Sigmoid colon (tissue), 7 donors: ENCODE measurements at places on chromosomes 2 and 18. TPM values are rescaled to one million over a fixed set of nuclear protein-coding genes. Genes with fewer than 3 reads are reported as not detected.
A peak's percentile ranks its signal among the peaks of the same experiment; 100 is the strongest.

GRCh38 chr2:220276741-220277444, 649.5 kb downstream of the SLC4A3 start:
- no peaks in the 10 kb centered on the region for H3K27me3 ChIP-seq
- DNase-seq, result no peak
- H3K27ac ChIP-seq, result no peak overlapping the region
- H3K4me3 ChIP-seq, result no peak overlapping the region
- H3K36me3 ChIP-seq, result no peaks in the 10 kb centered on the region
- peaks cover 8% of the 10 kb centered on the region for H3K4me1 ChIP-seq

- no peak overlapping the region for H3K27ac ChIP-seq
- no peak overlapping the region for H3K4me3 ChIP-seq
- H3K4me1 ChIP-seq, result no peaks in the 10 kb centered on the region
- no peak for DNase-seq
These were observed 178.7 kb downstream of the NCKAP5 start for GRCh38 chr2:133389569-133389968.

GRCh38 chr18:74828200-74828599, 230.5 kb downstream of the ZNF407 start:
- H3K27me3 ChIP-seq, result no peaks in the 10 kb centered on the region
- H3K4me3 ChIP-seq, result no peak overlapping the region
- no peaks in the 10 kb centered on the region for H3K4me1 ChIP-seq

- peak; percentile 96 for DNase-seq
- H3K36me3 ChIP-seq, result no peaks in the 10 kb centered on the region
- H3K27me3 ChIP-seq, result no peaks in the 10 kb centered on the region
- H3K4me1 ChIP-seq, result peaks cover 39% of the 10 kb centered on the region
These were observed 57.7 kb upstream of the SEMA4C start for GRCh38 chr2:96927405-96928171.

DNA sequence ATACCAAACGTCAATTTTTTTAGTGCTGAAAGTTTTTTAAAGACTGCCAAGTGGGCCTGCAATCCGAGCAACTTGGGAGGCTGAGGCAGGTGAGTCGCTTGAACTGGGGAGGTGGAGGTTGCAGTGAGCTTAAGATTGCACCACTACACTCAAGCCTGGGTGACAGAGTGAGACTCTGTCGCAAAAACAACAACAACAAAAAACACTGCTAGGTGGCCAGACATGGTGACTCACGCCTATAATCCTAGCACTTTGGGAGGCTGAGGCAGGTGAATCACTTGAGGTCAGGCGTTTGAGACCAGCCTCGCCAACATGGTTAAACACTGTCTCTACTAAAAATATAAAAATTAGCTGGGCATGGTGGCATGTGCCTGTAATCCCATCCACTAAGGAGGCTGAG, 202.8 kb upstream of the COPS8 start:
- no peaks in the 10 kb centered on the region for H3K27me3 ChIP-seq
- no peak overlapping the region for H3K4me3 ChIP-seq
- DNase-seq, result no peak
- peaks cover 11% of the 10 kb centered on the region for H3K4me1 ChIP-seq
- no peak overlapping the region for H3K27ac ChIP-seq

- DNase-seq, result no peak
- no peaks in the 10 kb centered on the region for H3K36me3 ChIP-seq
- no peak overlapping the region for H3K4me3 ChIP-seq
- H3K27ac ChIP-seq, result no peak overlapping the region
- H3K4me1 ChIP-seq, result no peaks in the 10 kb centered on the region
These were observed 1432.6 kb upstream of the TMEFF2 start for GRCh38 chr2:193627187-193627926.

DNA sequence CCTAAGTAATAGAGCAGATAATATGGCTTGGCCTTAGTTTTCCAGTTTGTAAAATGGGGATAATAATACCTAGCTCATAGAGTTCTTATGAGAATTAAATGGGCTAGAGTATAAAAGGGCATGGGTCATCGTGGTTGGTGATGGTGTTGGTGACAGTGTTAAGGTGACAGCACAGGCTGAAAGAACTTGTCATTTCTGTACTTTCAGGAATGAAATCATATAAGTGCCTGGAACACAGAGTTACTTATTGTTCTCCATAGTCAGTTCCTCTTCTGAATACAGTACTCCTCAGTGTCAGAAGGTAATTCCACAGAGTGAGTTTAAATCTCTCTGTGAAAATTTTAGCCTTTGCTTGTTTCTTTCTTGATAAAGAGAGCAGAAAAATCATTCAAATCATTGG, 42.4 kb downstream of the KIF5C start:
- no peak overlapping the region for H3K27ac ChIP-seq
- no peak for DNase-seq
- no peaks in the 10 kb centered on the region for H3K4me1 ChIP-seq

DNA sequence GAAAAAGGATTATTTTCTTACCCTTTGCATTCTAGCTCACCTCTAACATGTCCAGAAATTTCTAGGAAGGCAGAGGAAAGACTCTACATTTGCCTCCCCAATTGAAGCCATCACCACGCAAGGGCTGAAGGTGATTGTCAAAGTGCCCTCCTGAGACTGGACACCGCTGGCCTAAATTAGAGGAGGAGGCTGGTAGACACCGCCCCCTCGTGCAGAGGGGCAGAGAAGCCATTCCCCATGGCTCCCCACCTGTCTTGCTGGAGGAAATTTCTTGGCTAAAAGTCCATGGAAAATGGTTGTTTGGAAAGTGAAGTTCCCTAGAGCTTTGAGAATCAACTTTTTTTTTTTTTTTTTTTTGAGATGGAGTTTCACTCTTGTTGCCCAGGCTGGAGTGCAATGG, 31.3 kb upstream of the CREB1 start:
- no peak overlapping the region for H3K4me3 ChIP-seq
- DNase-seq, result no peak
- no peaks in the 10 kb centered on the region for H3K36me3 ChIP-seq
- no peak overlapping the region for H3K27ac ChIP-seq
- H3K4me1 ChIP-seq, result no peaks in the 10 kb centered on the region

DNA sequence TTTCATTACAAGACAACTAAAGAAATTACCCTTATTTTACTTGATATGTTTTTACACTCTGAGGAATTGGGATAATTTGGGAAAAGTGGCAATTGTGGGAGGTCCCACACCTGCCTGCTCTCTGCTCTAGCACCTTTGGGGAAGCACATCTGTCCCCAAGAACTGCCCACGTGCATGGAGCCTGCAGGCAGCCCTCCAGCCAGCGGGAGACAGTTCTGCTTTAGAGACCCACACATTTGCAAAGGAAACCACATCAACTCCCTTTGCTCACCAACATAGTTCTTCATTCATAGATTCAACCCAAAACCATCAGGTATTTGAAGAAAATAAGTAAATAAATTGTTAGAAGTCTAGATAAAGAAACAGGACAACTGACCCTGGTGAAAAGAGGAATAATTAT, 239.9 kb upstream of the ID2 start:
- H3K4me1 ChIP-seq, result peaks cover 9% of the 10 kb centered on the region
- no peak overlapping the region for H3K27ac ChIP-seq
- peak; percentile 19 for DNase-seq

DNA sequence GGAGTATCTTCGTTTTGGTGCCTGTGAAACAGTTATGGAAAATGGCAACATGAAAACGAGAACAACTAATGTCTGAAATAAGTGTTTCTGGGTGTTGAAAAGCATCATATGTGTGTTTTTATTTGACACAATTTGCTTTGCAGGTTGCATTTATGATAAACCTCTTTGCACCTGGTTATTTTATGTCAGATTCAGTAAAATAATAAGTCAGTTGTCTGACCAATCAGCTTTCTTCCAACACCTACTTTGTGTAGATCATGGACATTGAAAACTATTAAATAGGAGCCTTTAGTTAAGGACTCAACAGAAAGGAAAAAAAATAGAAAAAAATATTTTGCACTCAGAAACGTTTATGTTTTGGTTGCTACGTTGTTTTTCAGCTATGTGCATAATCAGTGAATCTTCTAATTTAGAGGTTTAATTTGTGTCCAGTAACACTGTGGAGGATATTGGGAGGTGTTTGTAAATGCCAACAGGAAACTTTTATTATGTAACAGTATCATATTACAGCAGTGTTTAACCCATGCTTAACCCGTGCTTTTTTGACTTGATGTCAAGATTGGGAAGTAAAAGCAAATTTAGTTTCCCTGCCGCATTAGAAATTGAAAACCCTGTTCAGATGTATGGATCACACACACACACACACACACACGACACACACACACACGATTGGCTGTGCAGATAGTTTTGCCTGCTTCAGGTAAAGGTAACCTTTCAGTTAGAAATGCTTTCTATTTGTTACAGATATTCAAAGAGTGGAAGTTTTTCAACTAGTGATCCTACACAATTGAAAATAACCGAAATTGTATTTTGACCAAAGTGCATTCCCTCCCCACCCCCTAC, 2.6 kb downstream of the PKP4 start:
- no peaks in the 10 kb centered on the region for H3K4me1 ChIP-seq
- H3K27ac ChIP-seq, result no peak overlapping the region
- no peak overlapping the region for H3K4me3 ChIP-seq
- DNase-seq, result no peak
- no peaks in the 10 kb centered on the region for H3K27me3 ChIP-seq

DNA sequence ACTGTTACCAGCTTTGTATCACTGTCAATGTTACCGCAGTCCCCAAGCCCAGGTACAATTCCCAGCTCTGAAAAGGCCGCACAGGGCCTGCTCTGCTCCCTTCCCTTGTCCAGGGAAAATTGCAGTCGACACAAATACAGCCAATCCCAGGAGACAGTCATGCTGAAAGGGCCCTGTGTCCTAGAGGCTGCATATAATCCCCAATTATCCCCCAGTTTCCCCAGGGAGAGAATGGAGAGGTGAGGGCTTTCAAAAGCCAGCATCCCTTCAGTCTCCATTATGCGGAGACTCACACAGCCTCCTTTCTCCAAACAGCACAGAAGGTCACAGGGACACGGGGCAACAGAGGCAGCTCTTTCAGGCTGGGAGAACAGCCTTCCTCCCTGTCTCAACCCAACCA, 17.1 kb upstream of the CTIF start:
- no peaks in the 10 kb centered on the region for H3K27me3 ChIP-seq
- H3K4me1 ChIP-seq, result no peaks in the 10 kb centered on the region
- no peak overlapping the region for H3K27ac ChIP-seq
- no peaks in the 10 kb centered on the region for H3K36me3 ChIP-seq
- DNase-seq, result no peak
- H3K4me3 ChIP-seq, result no peak overlapping the region

DNA sequence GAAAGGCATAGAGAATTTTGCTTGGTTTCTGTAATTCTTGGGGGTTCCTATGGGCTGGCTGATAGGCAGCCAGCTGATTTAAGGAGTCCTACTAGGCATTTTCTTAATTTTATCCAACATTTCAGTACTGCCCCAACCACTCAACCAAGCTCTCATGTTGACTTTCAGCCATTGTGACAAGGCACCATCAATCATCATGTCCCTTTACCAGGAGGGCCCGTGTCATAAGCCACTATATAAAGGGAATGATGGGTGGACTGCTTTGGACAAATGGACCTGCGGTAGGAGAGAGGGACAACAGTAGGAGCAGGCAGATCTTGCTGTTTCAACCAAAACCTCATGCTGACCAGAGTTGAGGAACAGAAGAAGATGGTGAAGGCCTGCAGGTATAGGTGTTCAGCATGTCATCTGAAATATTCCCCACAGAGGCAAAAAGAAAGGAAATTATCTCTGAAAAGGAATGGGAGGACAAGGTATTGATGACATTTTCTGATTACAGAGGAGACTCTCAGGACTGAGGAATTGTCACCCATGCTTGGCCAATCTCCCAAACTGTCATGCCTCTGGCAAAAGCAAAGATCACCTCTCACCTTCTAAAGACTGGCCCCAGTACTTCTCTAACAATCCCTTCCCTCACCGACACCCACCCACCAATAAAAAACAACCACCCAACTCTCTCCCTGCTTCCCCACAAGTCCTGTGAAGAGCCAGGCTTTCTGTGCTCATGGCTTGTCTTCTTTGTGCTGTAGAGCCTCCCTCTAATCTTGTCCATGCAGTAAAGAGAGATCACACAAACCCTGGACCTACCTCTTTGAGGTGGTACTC, 10.9 kb upstream of the TNP1 start:
- no peak for DNase-seq
- no peak overlapping the region for H3K27ac ChIP-seq
- no peaks in the 10 kb centered on the region for H3K27me3 ChIP-seq
- no peak overlapping the region for H3K4me3 ChIP-seq
- no peaks in the 10 kb centered on the region for H3K4me1 ChIP-seq

DNA sequence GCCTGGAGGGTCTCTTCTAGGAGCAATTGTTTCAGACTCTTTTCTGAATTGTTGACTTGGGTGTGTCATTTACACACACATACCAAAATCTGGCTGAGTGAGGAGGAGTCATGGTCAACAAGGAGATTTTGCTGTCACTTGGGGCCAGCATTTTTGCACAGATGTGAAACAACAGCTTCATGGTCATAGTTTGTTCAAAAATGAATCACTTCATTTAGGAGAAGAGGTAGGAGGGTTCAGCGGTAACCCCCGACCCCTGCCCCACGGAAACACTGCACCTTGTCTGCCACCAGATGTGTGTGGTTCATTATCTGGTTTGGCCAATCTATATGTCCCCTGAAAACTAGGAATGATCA, 42.2 kb downstream of the LBH start:
- H3K4me3 ChIP-seq, result no peak overlapping the region
- no peaks in the 10 kb centered on the region for H3K27me3 ChIP-seq
- no peaks in the 10 kb centered on the region for H3K36me3 ChIP-seq
- H3K4me1 ChIP-seq, result no peaks in the 10 kb centered on the region
- no peak overlapping the region for H3K27ac ChIP-seq

DNA sequence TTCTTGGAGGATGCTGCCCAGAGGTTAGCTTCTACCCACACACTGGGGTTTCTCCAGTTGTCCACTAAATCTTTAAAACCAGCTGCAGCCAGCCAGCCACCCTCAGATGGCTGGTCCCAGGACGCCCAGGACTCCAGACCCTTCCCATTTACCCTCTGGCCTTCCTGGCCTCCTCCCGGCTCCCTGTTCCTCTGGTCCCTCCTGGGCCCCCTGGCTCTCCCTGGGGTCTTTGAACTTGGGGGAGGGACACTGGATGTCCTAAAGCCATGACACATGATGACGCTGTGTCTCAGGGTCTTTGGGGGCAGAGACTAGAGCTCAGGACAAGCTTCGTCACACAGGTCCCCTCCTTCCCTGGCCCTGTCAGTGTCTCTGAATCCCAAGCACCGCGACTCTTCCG, 201.1 kb upstream of the HDAC4 start:
- no peaks in the 10 kb centered on the region for H3K27me3 ChIP-seq
- no peak overlapping the region for H3K27ac ChIP-seq
- H3K36me3 ChIP-seq, result no peaks in the 10 kb centered on the region
- H3K4me3 ChIP-seq, result no peak overlapping the region
- DNase-seq, result no peak

DNA sequence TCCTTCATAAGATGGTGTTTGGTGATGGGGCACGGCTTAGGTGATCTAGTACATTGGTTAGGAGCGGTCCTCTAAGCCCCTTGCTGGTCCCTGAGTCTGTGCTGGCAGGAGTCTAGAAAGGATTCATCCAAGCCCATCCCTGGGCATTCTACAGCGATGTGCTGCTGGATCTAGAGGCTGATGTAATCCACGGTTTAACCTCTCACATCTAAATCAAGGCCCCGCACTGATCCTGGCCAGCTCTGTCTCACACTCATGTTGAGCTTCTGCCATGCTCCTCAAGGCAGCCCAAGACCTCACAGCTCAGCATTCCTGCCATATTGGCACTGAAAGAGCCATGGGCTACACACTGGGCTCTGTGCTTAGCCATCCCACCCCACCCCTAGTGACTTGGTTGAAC, 664.8 kb downstream of the STK39 start:
- no peak overlapping the region for H3K27ac ChIP-seq
- no peak for DNase-seq
- no peaks in the 10 kb centered on the region for H3K4me1 ChIP-seq

Gene SRD5A2
- not detected for total RNA-seq

Gene PROC
- total RNA-seq, result not detected

Gene BCL11A
- 17.4 TPM for total RNA-seq

Gene ZNF532
- 104 TPM for total RNA-seq

Gene ARHGEF4
- 15.8 TPM for total RNA-seq

Gene PLEKHM3
- 29.1 TPM for total RNA-seq

Gene B3GNT7
- total RNA-seq, result 3.2 TPM

Gene KCNS3
- 18.8 TPM for total RNA-seq

Gene ACMSD
- total RNA-seq, result not detected
